ENCODE measurements at places on chromosomes 16 and 17.
A peak's percentile ranks its signal among the peaks of the same experiment; 100 is the strongest.

GRCh38 chr16:13587181-13587580 lies 332.8 kb upstream of the ERCC4 start:
- no peak for DNase-seq

DNA sequence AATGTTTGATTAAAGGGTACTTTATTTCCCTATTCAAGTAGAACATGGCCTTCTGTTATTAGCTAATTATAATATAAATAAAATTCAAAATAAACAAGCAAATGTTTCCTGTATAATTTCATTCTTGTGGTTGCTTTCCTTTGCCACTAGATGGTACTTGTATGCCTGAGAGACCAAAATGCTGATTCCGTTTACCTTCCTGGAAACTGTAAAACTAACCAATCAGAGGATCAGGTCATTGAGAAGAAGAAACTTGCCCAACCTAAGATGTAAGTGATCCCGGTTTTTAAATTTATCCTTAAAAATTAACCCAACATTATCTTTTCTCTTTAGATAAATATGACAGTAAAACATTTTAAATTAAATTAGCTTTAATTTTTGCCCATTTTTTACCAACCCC lies 8.1 kb upstream of the ABCA5 start:
- no peak for DNase-seq

GRCh38 chr16:66416939-66417700 lies 10.0 kb upstream of the BEAN1 start:
- no peak for DNase-seq

DNA sequence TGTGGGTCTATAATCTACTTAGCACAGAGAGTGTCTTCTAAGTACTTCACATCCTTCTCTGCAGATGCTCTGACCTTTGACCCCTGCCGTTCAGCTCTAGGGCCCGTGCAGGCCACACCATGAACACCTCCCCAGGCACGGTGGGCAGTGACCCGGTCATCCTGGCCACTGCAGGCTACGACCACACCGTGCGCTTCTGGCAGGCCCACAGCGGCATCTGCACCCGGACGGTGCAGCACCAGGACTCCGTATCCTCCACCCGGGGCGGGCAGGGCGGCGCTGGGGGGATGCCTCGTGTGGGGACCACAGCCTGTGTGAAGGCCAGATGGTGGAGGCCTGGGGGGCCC lies 686 bp downstream of the MLST8 start:
- no peak for DNase-seq

GRCh38 chr17:78223061-78223460 lies 8.4 kb upstream of the TMEM235 start:
- DNase-seq, result no peak

GRCh38 chr17:78134899-78135385 lies 4.4 kb downstream of the TMC8 start:
- no peak for DNase-seq

DNA sequence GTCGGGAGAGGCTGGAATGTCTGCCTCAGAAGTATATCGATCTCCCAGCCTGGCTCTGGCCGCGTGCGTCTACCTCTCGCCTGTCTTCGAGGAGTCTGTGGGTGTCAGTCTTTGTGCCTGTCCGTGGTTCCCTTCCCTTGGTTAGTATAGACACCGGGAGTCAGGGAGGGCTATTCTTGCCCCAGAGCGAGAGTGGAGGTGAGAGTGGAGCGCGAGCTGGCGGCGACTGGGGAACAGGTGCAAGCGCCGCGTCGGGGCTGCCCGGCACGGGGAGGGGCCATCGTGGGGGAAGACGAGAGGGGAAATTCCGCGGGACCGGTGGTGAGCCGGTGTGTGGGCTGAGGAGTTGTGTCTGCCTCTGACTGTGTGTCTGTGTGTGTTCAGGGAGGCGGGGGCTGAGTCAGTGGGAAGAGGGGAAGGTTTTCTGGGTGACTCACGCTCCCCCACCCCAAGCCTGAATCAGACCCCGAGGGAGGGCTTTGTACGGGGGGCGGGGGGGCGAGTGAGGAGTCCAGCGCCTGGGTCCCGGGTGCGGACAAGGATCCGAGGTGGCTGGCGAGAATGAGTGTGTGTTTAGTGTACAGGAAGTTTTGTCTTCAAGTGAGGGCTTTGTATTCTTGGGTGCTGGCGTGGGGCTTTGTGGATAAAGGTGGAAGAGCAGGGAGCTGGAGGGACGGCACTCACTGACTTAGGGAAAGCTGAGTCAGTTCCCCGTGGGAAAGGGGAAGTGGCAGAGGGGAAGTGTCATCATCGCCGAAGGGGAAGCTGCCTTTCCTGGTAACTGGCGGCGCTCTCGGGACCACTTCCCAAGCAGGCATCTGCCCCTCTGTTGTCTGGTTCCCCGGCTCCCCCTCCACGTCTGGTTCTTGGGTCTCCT lies 8.6 kb downstream of the KDM6B start:
- DNase-seq, result no peak

GRCh38 chr17:76472726-76473125 lies 5.3 kb downstream of the AANAT start:
- DNase-seq, result no peak

GRCh38 chr17:31515267-31515666 lies 123.8 kb downstream of the RAB11FIP4 start:
- no peak for DNase-seq

DNA sequence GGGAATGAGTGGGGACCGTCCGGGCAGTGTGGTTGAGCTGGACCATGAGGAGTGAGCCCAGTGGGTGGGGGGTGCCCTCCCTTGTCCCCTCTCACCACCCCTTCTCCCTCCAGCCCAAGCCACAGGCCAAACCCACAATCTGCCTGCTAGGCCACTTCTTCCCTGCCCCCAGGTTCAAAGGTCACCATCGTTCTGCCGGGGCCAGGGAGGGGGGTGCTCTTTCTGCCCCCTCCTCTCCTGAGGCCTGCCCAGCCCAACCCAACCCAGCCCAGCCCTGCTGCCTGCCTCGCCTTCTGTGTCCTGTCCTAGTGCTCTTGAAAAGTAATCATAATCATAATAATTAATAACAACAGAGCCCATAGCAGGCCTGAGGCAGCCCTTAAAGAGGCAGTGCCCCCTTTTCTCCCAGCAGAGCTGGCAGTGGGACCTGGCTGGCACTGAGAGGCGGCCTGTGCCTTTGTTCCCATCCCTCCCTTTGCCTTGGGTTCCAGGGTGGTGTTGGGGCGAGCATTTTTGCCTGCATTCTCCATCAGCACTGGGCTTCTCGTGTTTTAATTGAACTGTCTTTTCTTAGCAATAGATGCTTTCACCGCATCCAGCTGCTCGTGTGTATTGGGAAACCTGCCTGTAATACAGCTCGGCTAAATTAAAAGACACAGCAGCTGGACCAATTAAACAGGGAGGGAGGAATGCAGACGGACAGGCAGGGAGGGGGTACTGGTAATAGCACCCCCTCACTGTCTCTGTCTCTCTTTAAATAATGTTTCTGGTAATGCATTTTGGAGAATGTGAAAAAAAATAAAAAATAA lies 46.8 kb downstream of the SREBF1 start:
- no peak for DNase-seq

- DNase-seq, result peak; percentile 93
Observed at GRCh38 chr16:85461814-85462713, 151.1 kb upstream of the GSE1 start.

- DNase-seq, result peak; percentile 92
Observed at GRCh38 chr17:1515640-1516387, 598 bp downstream of the INPP5K start.

DNA sequence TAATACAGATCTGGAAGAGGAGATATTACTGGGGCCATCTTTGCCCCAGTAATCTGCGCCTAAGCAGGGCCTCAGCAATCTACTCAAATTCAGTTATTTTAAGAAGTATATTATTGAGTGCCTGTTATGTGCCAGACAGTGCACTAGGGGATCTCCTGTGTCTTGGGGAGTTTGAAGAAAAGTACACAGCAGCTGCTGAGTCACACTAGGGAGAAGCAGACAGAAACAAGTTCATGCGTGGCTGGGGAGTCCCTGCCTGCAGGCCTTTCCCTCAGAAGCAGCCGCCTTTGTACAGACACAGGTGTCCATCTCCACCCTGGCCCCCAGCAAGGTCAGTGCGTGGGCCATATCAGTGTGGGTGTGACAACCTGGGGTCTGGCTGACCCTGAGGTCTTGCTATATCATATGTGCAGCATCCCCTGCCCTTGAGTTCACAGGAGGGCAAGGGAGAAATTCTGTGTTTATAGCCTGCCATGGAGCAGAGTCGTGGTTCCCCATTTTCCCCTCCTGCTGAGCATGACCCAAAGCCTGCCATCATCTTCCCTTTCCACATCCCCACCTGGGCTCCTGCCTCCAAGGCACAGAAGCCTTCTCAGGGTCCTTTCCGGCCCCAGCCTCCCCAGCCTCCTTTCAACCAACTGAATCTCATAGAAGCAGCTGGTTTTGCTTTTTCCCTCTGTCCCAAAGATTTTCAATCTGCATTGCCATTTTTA lies 229.9 kb upstream of the SDK2 start:
- DNase-seq, result no peak

DNA sequence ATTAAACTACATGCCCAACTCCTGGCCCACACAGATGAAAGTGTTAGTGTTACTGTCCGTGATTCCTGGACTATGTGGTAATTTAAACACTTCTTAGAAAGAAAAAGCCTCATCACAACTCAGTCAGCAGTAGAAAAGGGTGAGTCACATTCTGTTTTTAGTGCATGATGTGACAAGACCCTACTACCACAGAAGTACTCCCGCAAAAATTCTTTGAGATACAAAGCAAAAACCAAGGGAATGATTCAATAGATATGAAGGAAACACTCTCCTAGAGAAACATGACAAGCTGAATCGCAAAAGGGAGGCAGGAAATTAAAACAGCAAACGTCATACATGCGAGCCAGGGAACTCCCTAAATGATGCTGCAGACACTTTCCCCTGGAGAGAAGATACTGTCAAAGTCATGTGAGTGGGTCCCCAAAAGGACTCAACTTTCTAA lies 14.4 kb downstream of the SNN start:
- no peak for DNase-seq

DNA sequence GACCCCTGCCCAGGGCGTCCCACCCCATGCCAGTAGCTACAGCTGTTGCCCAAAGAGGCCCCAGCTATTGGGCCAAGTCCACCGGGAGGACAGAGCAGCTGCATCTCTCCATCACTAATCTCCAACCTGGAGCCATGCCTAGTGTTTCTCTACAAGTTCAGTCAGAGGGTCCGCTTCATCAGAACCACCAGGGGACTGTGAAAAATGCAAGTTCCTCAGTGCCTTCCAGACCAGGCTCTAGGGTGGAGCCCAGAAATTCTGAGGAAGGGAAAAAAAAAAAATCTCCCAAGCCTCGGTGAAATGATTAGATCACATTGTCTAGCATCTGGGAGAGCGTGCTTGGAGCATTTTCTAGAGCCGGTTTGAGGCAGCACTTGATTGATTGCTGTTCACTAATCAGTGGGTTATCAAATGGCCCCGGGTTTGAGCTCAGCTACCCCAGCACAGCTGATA lies 22.4 kb upstream of the HERPUD1 start:
- no peak for DNase-seq

DNA sequence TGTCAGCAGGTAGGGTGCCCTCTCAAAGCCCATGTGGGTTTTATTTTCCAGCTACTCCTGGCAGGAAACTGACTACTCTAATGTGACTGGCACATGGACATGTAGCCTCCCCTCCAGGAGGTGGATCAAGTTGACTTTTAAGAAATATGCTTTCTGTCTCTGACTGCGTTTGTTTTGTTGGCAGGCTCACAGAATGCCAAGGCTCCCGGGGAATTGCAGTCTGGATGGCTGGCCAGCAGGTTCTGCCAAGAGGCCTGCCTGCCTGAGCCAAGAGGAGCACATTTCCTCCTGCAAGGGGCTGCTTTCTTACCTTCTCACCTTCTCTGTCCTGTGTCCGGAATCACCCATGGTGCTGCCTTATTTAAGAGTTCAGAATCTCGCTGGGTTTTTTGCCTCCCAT lies 217.3 kb upstream of the ERCC4 start:
- no peak for DNase-seq

DNA sequence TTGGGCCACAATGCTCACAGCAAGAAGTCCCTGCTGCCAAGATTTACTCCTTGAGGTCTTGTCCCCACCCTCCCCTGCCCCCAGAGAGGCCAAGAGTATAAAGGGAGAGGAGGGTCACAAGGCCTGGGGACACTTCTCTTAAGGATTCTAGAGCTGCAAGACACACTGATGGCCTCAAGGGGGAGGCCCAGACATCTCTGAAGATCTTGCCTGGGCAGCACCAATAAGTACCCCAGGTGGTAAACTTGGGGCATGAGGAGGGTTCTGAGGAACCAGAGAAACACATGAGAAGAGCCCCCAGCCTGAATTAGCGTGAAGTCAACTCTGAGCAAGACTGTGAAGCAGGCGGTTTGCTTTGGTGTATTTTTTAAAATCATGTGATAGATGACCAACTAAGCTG lies 26.8 kb upstream of the MTMR4 start:
- DNase-seq, result peak; percentile 79

DNA sequence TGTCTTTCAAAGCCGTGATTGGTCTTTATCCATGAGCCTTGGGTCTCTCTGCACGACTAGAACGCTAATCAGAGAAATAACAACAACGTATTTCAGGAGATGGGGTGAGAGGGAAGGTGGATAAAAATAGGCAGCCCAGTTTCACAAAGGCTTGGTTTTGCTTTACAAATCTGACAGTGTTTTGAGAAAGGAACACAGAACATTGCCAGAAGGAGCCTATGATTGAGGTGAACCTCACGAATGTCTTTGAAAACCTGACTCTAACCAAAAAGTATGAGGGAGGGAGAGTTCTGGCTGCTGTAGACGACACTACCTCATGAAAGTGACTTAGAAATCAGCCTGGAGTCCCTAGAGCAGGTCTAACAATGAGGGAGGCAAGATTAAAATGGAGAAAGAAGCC lies 38.0 kb upstream of the NOL11 start:
- no peak for DNase-seq

GRCh38 chr17:34091975-34092374 lies 163.1 kb upstream of the CCL2 start:
- DNase-seq, result no peak

DNA sequence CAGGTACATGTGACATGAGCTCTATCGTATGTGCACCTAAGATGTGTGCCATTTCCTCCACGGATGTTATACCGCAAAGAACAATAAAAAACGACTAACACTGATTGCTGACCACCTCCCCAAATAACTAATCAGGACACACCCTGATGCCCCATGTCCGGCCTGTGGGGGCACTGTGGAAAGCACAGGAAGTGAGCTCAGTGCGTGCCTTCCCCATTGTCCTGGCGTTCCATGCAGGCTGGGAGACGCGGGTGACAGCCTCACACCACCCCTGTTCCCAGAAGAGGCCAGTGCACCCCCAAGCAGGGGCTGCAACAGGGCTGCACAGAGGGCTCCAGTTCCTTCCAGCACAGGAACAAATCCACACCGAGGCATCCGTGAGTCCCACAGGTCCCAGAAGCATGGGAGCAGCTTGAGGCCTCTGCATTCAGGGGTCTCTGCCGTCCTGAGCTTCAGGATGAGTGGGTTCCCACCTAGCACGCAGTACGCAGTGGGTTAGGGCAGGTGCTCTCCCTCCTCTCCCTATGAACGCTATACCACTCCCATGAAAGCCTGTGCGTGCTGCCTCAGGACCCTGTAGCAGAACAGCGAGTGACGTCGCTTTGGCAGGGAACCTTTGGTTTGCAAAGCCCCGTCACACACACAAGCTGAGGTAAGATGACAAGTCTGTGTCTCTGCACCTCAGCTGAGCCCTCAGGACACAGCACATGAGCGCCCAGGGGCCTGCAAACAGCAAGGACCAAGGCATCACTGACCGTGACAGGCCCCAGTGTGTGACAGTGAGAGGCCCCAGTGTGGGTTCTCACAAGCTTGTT lies 117.7 kb downstream of the ZNF778 start:
- DNase-seq, result no peak

GRCh38 chr16:67774457-67774853 lies 31.9 kb downstream of the RANBP10 start:
- no peak for DNase-seq

- peak; percentile 40 for DNase-seq
Observed at GRCh38 chr17:67549820-67550219, 167.9 kb upstream of the NOL11 start.

- peak; percentile 91 for DNase-seq
Observed at GRCh38 chr16:12228602-12229499, 252.3 kb downstream of the SNX29 start.
